ENCODE measurements at places on chromosomes 4 and X. TPM values are rescaled to one million over a fixed set of nuclear protein-coding genes. Genes with fewer than 3 reads are reported as not detected.

P2RY10 gene
- 2.4 TPM for total RNA-seq

UGT2B10 gene
- total RNA-seq: 0.96 TPM

HERC6 gene
- 21.7 TPM for total RNA-seq

PTPN13 gene
- 37.8 TPM for total RNA-seq

SLC10A7 gene
- 30.6 TPM for total RNA-seq

CENPVL3 gene
- total RNA-seq: not detected

SLC2A9 gene
- 11.1 TPM for total RNA-seq

- no peak for DNase-seq
Measured at GRCh38 chr4:167428156-167428555, 193.9 kb upstream of the SPOCK3 start.

DNA sequence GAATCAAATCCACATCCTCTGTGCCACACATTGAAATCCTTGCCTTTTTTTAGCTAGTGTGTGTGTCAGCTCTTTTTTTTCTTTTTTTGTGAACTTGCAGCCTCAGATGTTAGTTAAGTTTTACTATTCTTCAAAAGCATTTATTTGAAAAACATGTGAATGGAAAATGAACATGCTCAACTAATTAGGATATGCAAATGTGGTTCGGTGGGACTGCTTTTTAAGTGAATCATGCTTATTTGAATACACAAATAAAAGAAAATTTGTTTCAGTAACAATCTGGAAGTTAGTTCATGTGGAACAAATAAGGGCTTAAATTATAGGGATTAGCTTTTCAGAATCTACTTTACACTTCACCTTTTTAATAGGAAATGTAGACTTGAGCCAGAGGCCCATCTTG lies 751.5 kb upstream of the FAM241A start:
- no peak for DNase-seq

DNA sequence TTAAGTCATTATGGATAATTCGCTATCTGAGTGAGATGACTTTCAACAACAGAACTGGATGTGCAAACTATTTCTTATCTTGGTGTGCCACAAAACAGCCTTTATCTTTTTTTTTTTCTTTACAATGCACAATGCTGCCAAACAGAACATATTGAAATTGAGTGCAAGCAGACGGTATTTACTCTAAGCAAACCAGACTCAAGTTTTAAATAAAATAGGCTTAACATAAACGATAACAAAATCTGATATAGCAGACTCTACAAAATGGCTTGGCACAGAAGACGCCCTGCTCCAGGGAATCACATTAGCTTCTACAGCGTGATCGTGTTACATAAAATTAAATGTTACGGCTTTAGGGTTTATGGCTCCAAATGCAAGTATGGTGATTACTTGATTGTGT lies 9.6 kb upstream of the STK32B start:
- DNase-seq: peak; percentile 92

DNA sequence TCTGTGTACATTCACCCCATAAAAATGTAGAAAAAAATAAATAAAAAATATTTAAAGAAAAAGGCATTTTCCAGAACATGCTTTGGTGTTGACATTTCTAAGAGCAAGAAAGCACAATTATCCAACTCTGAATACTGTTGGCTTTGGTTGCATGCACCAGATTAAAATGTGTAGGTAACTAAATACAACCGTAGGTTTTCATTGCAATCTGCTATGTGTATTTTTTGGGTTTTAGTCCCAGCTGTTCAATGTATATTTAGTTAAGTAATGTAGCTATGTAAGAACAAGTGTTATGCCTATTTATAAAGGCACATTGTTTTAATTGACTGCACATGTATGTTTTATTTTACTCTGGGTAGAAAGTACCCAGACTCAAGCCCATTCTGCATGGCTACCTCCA lies 108.1 kb upstream of the PAQR3 start:
- no peak for DNase-seq

DNA sequence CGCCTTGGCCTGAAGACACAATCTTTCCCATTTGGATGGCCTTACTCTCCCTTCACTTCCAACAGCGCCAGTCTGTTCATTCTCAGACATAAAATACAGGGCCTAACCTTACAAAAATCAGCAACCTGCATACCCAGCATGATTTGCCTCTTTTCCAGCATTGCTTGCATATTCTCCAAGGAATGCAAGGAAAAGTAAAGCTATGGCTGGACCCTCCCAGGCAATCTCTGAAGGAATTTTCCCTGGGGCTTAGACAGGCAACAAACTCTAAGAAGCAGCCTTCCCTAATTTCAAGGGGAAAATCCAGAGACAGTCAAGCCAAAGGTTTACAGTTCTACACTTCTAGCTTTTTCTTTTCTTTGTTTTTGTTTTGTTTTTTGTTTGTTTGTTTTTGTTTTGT lies 3.6 kb downstream of the DCTD start:
- no peak for DNase-seq

GRCh38 chrX:102934624-102935023 lies 2.4 kb upstream of the RAB40AL start:
- DNase-seq: no peak

GRCh38 chr4:185005219-185005819 lies 13.0 kb upstream of the HELT start:
- peak; percentile 73 for DNase-seq

DNA sequence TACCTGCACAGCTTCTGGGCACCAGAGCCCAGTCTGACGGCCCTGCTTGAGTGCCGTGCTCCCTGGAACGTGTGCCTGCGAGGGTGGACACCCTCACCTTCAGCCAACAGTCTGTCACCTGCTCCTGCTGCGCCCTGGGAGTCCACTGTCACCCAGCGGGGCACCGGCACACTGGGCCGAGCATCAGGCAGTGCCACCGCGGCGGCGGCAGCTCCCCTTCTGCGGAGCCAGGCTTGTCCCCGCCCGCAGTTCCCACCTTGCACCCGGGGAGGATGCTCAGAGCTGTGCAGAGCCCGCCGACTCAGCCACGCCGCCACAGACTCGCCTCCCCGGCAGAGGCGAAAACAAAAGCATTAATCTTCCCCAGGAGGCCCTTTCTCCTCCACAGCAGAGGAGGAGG lies 86.8 kb downstream of the ABLIM2 start:
- DNase-seq: no peak

DNA sequence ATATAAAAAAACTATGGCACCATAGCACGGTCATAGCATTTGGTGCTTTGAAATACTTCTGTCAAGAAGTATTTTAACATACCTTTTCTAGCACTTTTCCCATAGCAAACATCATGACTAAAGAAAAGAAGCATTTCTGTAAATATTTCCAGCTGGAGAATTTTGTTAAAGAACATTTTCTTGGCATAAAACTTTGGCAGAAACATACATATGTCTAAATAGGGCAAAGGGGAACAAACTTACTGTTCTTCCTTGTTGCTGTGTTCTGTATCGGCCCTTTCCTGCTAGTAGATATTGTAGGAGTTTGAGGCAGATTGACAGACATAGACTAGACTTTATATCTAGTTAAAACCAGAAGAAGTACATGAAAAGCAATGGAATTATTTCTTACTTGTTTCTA lies 2368.5 kb downstream of the PCDH7 start:
- DNase-seq: peak; percentile 75

GRCh38 chrX:29453333-29453732 lies 762.0 kb upstream of the MAGEB2 start:
- no peak for DNase-seq

GRCh38 chr4:88204882-88205281 lies 46.4 kb upstream of the ABCG2 start:
- no peak for DNase-seq

- no peak for DNase-seq
Measured at GRCh38 chr4:7393601-7394575, 40.8 kb downstream of the PSAPL1 start.

DNA sequence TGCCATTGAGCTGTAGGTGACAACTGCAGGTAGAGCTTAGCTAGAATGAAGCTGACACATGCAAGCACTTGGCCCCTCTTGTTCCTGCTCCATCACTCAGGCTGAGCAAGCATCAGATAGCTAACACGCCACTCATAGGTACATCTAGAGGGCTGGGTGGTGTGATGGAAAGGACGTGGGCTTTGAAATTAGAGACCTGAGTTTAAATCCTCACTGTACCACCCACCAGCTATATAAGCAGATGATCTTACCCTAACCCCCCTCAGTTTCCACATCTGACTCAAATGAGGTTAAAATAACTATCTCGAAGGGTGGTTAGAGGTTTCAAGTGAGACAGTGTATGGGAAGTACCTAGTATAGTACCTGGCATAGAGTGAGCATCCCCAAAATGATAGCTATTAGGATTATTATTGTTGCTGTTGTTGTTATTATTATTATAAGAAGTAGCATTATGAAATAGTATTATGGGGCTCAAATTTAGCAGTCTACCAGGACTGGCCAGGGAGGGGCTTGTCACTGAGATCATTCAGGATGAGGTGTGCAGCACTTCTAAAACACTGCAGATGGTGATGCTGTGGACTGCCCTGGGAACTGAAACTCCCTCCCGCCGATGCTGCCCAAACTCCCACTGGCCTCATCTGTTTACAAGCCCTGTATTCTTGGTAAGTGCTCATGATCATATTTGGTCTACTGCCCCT lies 59.0 kb downstream of the REELD1 start:
- no peak for DNase-seq

DNA sequence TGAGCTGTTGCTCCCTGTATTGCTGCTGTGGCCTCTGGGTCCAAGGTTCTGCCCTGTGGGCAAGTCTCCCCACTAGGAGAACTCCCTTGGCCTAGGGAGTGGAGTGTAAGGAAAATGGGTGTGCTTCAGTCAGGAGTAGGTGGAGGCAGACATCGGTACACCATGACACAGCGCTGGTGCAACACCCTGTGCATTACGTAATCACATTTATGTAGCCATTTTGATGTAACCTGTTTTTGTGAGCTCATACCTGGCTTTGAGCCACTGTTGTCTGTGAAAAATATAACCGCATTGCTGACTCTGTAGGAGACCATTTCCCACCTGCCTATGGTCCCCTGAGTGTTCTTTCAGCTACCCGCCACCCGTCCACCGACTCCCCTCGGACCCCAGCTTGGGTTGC lies 700.5 kb upstream of the AGA start:
- DNase-seq: no peak

GRCh38 chr4:4752576-4753401 lies 106.7 kb upstream of the MSX1 start:
- DNase-seq: peak; percentile 73

Data from umbilical cord (tissue), 2 donors.